A549 treated with Hydrocortisone at 1 μM for 4 hours (cell line): ENCODE measurements at places on chromosomes 2 and 18. TPM values are rescaled to one million over a fixed set of nuclear protein-coding genes. Genes with fewer than 3 reads are reported as not detected.

Gene G6PC2
- not detected in 5 replicates for total RNA-seq

Gene TMEM198
- total RNA-seq: 0.70 to 1.3 TPM (median 1.0 TPM) in 5 replicates

Gene GCG
- not detected in 5 replicates for total RNA-seq

Gene DNAH6
- total RNA-seq: 0.01 to 0.18 TPM (median 0.10 TPM) in 5 replicates

Gene BCL11A
- 0.03 to 0.25 TPM (median 0.13 TPM) in 5 replicates for total RNA-seq
